ENCODE measurements at places on chromosomes 11 and 22. TPM values are rescaled to one million over a fixed set of nuclear protein-coding genes. Genes with fewer than 3 reads are reported as not detected.

The ZDHHC8 gene
- 41.4 TPM for total RNA-seq

The SAA4 gene
- total RNA-seq, result not detected

The SYCE3 gene
- not detected for total RNA-seq

- no peak for DNase-seq
These were observed 200.7 kb downstream of the MSANTD4 start for GRCh38 chr11:105821372-105821771.

DNA sequence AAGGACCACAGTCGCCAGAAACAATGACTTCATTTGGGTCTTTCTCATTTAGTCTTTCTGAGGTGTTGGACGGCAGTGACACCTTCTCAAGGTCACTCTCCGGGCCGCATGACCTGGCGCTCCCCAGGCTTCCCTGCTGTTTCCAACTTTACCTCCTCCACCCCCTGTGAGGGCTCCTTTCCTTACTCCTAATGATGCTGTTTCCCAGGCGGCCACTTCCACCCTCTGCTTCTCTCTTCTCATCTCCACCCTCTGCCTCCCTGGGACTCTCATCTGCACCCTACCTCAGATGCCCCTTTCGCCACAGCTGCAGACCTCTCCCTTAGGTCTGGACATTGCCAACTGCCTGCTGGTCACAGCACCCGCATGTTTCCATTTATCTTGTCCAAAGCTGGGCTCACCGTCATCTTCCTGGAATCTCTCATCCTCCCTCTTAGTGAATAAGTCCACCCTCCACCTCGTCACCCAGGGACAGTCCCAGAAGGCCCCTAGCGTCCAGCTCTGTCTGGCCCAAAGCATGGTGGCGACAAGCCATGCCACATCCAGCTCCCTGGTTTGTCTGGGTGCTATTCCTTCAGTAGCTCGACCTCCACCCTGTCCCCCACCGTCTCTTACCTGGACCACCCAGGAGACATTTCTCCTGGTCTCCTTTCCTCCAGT lies 113.8 kb downstream of the BUD13 start:
- no peak for DNase-seq

DNA sequence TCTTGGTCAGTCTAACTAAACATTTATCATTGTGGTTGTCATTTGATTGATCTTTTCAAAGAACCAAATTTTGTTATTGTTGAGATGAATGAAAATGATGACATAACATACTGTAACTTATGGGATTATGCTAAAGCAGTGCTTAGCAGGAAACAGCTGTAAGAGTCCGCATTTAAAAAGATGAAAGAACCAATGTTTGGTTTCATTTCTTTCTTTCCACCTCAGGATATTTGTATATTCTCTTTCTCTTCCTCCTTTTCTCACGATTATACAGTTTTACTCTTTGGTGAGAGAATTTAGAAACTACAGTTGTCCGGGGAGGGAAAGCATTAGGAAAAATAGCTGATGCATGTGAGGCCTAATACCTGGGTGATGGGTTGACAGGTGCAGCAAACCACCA lies 23.1 kb downstream of the PIH1D2 start:
- no peak for DNase-seq

- no peak for DNase-seq
These were observed 40.0 kb upstream of the PRDM11 start for GRCh38 chr11:45106440-45106839.
